ENCODE measurements at places on chromosomes 12 and 14. TPM values are rescaled to one million over a fixed set of nuclear protein-coding genes. Genes with fewer than 3 reads are reported as not detected.
A peak's percentile ranks its signal among the peaks of the same experiment; 100 is the strongest.

- H3K4me1 ChIP-seq, result peaks cover 25% of the 10 kb centered on the region
- peak overlapping the region; percentile 68 for H3K27ac ChIP-seq
- H3K4me3 ChIP-seq, result no peak overlapping the region
- H3K36me3 ChIP-seq, result peaks cover 31% of the 10 kb centered on the region
- DNase-seq, result no peak
These were observed 23.4 kb downstream of the MARK3 start for GRCh38 chr14:103408491-103409155.

CIDEB gene
- 11.1 TPM for total RNA-seq

- peaks cover under 1% of the 10 kb centered on the region for H3K27me3 ChIP-seq
- H3K4me3 ChIP-seq, result no peak overlapping the region
- no peak overlapping the region for H3K27ac ChIP-seq
- H3K4me1 ChIP-seq, result no peaks in the 10 kb centered on the region
These were observed 59.8 kb upstream of the TBPL2 start for GRCh38 chr14:55500219-55500701.

- H3K4me1 ChIP-seq, result peaks cover 2% of the 10 kb centered on the region
- H3K27ac ChIP-seq, result no peak overlapping the region
- peaks cover 45% of the 10 kb centered on the region for H3K36me3 ChIP-seq
- no peak for DNase-seq
These were observed 51.6 kb downstream of the GPATCH2L start for GRCh38 chr14:76203086-76204001.

DNA sequence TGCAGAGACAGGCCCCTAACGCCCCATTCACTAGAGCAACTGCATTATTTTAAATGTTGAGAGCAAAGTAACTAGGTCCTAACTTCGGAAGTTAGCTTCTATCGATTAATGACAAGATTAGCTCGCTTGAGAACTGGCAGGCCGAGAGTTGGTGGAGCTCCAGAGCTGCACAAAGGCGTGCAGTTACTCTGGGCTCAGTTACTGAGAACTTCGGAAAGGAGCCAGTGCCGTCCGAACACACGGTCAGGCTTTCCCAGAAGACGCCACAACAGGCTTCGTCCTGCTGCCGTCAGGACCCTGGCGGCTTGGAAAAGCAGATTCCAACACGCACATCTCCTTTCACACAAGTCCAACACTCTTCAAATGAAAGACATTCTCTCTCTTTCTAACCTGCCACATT, 45.4 kb upstream of the TESC start:
- H3K4me1 ChIP-seq, result peaks cover 30% of the 10 kb centered on the region
- H3K36me3 ChIP-seq, result peaks cover 22% of the 10 kb centered on the region
- no peak overlapping the region for H3K27ac ChIP-seq

METTL17 gene
- total RNA-seq, result 59.7 TPM

- H3K36me3 ChIP-seq, result no peaks in the 10 kb centered on the region
- no peak for DNase-seq
- H3K27ac ChIP-seq, result no peak overlapping the region
- H3K4me1 ChIP-seq, result no peaks in the 10 kb centered on the region
- peaks cover 49% of the 10 kb centered on the region for H3K27me3 ChIP-seq
These were observed 29.0 kb downstream of the DLK1 start for GRCh38 chr14:100755649-100756048.

ZNF10 gene
- 11.9 TPM for total RNA-seq

ERC1 gene
- total RNA-seq, result 62.8 TPM

CMA1 gene
- not detected for total RNA-seq

OR6C2 gene
- total RNA-seq, result not detected

RABGGTA gene
- 39.2 TPM for total RNA-seq

CLSTN3 gene
- total RNA-seq, result 51.6 TPM

NUP37 gene
- total RNA-seq, result 34.3 TPM

GRCh38 chr14:67650151-67650550, 24.3 kb downstream of the VTI1B start:
- H3K36me3 ChIP-seq, result peaks cover 23% of the 10 kb centered on the region
- H3K4me1 ChIP-seq, result no peaks in the 10 kb centered on the region
- no peak overlapping the region for H3K27ac ChIP-seq
- DNase-seq, result no peak

DNA sequence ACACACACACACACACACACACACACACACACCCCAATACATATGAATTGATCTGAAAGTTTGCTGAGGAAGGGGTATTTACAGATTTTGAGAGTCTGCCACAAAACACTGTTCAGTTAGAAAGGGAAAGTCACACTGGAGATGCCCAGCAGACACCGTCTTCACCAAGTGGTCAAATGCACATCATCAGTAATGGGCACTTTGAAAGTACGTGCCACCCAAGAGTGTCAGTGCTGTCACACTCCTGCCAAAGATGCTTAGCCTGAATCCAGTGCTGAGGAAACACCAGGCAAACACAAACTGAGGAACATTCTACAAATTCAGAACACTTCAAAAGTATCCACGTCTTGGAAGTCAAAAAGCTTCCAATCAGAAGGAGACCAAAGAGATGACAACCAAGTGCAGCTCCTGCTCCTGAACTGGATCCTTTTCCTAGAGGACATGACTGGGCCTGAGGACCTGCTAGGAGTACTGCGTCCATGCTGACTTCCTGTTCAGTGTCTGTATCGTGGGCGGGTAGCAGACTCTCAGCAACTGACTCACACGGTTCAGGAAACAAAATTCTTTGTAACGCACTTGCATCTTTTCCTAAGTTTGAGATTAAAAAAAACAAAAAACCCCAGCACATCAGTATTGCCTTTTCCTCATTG, 18.6 kb downstream of the PSMC1 start:
- no peaks in the 10 kb centered on the region for H3K27me3 ChIP-seq
- no peak for DNase-seq
- no peak overlapping the region for H3K27ac ChIP-seq
- peaks cover 13% of the 10 kb centered on the region for H3K36me3 ChIP-seq
- no peak overlapping the region for H3K4me3 ChIP-seq

DNA sequence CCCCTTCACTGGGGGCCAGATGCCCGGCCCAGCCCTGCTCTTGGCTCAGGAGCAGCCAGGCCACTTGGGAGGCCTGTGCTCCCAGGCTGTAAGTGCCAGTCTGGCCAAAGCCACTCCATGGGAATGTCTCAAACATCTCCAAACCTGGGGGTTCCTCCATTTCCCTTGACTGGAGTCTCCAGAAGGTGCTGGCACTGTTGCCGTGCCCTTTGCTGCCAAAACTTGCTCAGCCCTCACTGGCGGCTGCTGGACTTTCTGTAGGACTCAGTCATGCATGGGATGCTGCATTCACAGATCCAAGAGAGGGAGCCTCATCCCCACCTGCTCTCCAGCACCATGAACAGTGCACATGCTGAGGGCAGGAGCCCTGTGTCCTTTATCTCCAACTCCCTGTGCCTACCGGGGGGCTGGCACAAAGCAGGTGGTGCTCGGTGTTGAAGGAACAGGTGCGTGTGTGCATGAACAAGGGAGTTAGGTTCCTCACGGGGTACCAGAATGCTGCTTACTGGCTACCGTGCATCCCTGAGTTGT, 9.6 kb upstream of the OTUB2 start:
- no peak overlapping the region for H3K4me3 ChIP-seq
- H3K4me1 ChIP-seq, result peaks cover 15% of the 10 kb centered on the region
- no peak for DNase-seq

GRIP1 gene
- total RNA-seq, result 18.5 TPM

DNA sequence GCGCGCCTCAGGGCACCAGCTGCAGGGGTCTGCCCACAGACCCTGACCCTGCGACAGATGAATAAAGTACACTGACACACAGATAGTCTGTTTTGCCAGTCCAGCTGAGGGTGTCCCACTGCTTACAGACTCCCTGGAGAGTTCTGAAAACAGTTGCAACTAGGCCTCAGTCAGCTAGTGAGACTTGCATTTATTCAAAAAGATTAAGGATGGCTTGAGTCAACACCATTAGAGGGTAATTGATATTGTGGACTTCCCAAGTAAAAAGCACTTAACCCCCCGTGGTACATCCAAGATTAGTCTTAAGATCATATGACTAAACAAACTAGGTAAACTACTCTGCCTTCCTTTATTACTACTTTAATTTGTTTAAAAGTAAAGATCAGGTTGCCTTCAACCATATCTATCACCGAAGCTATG, 11.1 kb upstream of the PSEN1 start:
- H3K4me1 ChIP-seq, result peaks cover 13% of the 10 kb centered on the region
- H3K36me3 ChIP-seq, result peaks cover 23% of the 10 kb centered on the region
- H3K4me3 ChIP-seq, result no peak overlapping the region
- no peak for DNase-seq
- H3K27me3 ChIP-seq, result no peaks in the 10 kb centered on the region
- H3K27ac ChIP-seq, result no peak overlapping the region

DNA sequence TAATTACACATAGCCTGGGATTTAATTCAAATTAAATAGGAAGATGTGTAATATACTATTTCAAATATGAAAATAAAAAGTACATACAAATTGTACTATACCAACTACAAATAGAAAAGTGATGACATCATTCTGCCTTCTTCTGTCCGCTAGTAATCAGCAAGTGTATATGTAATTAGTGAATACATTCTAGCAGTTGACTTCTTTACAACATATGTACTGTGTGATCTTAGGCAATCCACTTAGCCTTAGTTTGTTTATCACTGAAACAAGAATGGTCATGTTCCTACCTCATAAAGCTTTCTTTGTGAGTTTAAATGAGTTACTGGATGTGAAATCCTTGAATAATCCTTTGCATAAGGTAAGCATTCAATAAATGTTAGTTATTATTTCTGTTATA, 7.8 kb upstream of the LUM start:
- peaks cover 15% of the 10 kb centered on the region for H3K4me1 ChIP-seq
- no peaks in the 10 kb centered on the region for H3K36me3 ChIP-seq
- no peak for DNase-seq
- H3K4me3 ChIP-seq, result no peak overlapping the region
- H3K27me3 ChIP-seq, result no peaks in the 10 kb centered on the region

RNASE3 gene
- total RNA-seq, result not detected

DNA sequence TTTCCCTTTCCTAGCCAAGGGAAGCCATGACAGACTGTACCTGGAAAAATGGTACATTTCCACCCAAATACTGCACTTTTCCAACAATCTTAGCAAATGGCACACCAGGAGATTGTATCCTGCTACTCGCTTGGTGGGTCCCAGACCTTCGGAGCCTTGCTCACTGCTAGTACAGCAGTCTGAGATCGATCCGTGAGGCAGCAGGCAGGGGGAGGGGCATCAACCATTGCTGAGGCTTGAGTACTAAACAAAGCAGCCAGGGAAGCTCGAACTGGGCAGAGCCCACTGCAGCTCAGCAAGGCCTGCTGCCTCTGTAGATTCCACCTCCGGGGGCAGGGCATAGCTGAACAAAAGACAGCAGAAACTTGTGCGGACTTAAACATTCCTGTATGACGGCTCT, 218.8 kb downstream of the LRIG3 start:
- H3K36me3 ChIP-seq, result no peaks in the 10 kb centered on the region
- no peak overlapping the region for H3K4me3 ChIP-seq
- no peaks in the 10 kb centered on the region for H3K27me3 ChIP-seq
- H3K27ac ChIP-seq, result no peak overlapping the region
- H3K4me1 ChIP-seq, result no peaks in the 10 kb centered on the region
- no peak for DNase-seq

RFX4 gene
- total RNA-seq, result 25.4 TPM

DNA sequence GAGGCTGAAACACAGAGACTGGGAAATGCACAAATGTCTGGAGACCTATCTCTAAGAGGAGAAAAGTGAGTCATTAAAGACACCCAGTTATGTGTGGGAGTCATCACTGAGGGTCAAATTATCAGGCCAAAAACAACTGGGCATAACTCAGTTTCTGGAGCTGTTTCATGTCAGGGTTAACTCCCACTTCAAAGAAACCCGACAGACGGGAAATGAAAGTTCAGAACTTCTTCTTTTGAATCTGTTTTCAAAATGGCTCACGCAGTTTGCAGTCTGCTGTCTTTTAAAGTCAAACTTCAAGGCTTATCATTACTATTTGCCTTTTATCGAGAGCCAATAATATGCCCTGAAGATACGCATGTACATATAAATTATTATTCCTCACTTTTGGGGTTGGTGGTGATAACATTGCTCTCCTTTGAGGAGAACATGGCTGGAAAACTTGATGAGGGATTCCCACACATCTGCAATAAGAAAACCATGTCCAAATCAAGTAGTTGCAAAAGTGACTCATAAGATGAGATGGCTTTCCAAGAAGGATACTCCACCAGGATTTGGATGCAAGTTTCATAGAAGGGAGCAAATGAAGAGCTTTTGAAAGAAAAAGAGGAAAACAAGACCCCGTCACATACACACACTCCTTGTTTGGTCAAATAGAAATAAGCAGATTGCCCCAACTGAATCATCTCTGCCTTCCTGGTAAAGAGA, 341.4 kb downstream of the ADAMTS20 start:
- no peak overlapping the region for H3K27ac ChIP-seq
- H3K4me1 ChIP-seq, result peaks cover 19% of the 10 kb centered on the region
- H3K4me3 ChIP-seq, result no peak overlapping the region
- H3K27me3 ChIP-seq, result no peaks in the 10 kb centered on the region
- no peaks in the 10 kb centered on the region for H3K36me3 ChIP-seq

- peak overlapping the region; percentile 94 for H3K4me3 ChIP-seq
- peaks cover 27% of the 10 kb centered on the region for H3K36me3 ChIP-seq
- no peak for DNase-seq
- peak overlapping the region; percentile 100 for H3K27ac ChIP-seq
These were observed 636 bp downstream of the GOLGA3 start for GRCh38 chr12:132827763-132828703.

DNA sequence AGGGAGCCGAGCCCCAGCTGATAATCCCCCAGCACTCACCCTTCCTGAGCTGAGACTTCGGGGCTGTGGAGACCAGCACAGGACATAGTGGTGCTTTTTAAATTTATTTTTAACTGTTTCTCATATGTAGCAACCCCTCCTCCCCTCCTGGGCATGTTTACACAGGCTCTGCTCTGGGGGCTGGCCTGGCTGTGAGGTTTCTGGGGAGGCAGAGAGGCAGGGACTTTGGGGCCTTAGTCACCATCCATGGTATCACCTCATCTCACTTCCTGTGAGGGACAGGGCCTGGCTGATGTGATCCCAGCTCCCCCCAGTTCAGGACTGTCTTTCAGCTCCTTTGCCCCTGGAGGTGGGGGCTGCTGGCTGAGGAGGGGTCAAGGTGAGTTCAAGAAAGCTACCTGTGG, 20.4 kb downstream of the VASH1 start:
- H3K27ac ChIP-seq, result no peak overlapping the region
- no peak overlapping the region for H3K4me3 ChIP-seq
- peaks cover 16% of the 10 kb centered on the region for H3K4me1 ChIP-seq

- H3K27me3 ChIP-seq, result no peaks in the 10 kb centered on the region
- peaks cover 30% of the 10 kb centered on the region for H3K4me1 ChIP-seq
- peak overlapping the region; percentile 34 for H3K4me3 ChIP-seq
- H3K36me3 ChIP-seq, result peaks cover 4% of the 10 kb centered on the region
- peak overlapping the region; percentile 22 for H3K27ac ChIP-seq
- DNase-seq, result no peak
These were observed 74.3 kb downstream of the SUSD6 start for GRCh38 chr14:69685716-69686115.

GRCh38 chr12:104929977-104930376, 28.1 kb downstream of the SLC41A2 start:
- H3K27ac ChIP-seq, result no peak overlapping the region
- no peaks in the 10 kb centered on the region for H3K27me3 ChIP-seq
- no peaks in the 10 kb centered on the region for H3K4me1 ChIP-seq

- no peaks in the 10 kb centered on the region for H3K4me1 ChIP-seq
- no peaks in the 10 kb centered on the region for H3K36me3 ChIP-seq
- no peak for DNase-seq
- H3K27ac ChIP-seq, result no peak overlapping the region
- no peak overlapping the region for H3K4me3 ChIP-seq
- H3K27me3 ChIP-seq, result peaks cover 37% of the 10 kb centered on the region
These were observed 37.8 kb upstream of the TMEM132D start for GRCh38 chr12:129941618-129942017.

Measured in type B pancreatic cell (in vitro differentiated cells).